NB4 (cell line): ENCODE measurements at places on chromosomes 5 and 9.

- peak; percentile 12 for DNase-seq
Measured at GRCh38 chr5:149961186-149961685, 678 bp downstream of the SLC26A2 start.

GRCh38 chr5:39650008-39650762 lies 225.4 kb upstream of the DAB2 start:
- DNase-seq, result no peak

DNA sequence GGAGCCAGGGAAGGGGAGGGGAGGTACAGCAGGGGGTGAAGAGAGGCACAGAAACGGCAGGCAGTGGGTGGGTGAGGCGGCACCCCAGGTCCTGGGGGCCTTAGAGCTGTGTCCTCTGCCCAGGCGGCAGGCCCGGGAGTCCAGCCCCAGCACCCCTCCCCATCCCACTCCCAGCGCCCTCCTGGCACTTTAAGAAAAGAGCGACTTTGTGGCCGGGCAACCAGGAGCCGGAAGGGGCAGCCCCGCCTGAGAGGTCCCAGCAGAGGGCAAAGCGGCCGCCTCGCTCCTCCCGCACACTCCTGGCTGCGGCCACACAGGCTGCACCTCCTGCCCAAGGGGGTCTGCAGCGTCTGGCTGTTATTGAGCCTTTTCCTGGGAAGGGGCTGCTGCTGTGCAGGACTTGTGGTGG lies 42.6 kb downstream of the NACC2 start:
- DNase-seq, result no peak

DNA sequence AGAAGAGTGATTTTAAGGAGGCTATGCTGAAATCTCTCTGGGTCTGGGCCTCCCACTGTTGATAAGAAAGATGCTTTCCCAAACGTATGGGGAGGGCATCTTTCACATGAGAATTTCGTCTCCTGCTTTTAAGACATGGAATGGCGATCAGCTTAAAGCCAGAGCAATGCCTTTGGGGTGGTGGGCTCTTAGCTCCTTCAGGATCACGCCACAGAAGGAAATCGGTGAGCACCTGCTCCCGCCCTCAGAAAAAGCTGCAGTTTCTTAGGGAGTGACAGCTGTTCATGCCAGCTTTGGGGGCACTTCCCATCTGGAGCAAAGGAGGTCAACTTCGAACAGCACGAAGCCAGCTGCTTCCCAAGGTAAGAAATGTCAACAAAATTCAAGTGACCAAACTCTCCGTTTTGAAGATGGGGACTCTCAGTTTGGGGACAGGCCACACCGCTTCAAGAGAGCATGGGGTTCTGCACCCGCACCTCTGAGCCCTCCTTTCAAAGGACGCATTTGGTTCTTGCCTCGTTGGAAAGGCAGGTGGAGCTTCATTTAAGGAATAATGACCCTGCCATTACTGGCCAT lies 39.0 kb downstream of the TRIP13 start:
- DNase-seq, result no peak

DNA sequence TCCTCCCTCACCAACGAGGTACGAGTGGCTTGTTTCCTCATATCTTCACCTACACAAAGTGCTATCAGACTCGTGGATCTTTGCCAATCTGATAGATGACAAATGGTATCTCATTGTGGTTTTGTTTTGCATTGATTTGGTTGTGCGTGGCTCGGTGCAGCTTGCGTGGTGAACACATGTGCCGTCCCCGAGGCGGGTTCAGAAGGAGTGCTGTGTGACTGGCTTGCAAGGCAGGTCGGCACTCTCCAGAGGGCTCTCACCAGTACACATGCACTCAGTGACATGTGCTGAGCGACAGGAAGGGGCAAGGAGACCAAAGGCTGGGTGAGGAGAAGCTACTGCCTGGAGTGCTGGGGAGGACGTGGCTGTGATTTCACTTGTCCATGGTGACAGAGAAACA lies 95.3 kb upstream of the PITX1 start:
- no peak for DNase-seq
